ENCODE measurements at places on chromosomes 4 and X.

DNA sequence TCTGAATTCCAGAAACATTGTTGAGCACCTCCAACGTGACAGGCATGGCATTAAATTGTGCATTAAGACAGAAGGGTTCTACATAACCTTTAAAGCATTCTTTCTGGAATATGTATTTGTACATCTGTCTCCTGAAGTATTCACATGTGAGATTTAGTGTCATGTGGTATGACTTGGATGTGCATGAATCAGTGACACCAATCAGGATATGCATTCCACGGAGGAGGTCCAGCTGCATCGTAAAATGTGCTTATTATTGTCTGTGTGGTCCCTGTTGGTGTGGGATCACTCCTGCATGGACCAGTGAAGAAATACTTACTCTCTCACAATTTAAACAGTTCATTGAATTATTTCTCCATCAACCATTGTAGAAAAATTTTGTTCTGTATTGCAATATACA is 149.0 kb downstream of the MID1 start:
- no peak for DNase-seq

- no peak for DNase-seq
Observed at GRCh38 chrX:22057667-22058066, 25.5 kb downstream of the PHEX start.

DNA sequence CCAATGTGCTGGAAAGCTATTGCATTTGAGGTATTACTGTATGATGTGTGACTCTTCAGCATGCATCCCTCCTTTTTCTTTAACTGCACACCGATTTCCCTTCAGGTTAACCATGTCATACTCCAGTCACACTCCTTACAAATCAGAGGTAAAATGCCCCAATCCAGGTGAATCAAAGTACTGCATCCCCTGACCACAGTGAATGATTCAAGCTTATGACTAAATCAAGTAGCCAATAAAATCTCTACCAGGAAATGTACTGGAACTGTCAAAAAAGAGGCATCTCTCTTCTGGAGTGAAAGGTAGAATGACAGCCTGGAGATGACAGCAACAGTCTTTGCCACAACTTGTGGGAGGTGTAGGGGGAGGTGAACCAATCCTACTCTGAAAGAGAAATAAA is 10.4 kb downstream of the ADAMTS3 start:
- no peak for DNase-seq

GRCh38 chr4:56874166-56874565 is 33.5 kb upstream of the REST start:
- no peak for DNase-seq

- DNase-seq, result no peak
Observed at GRCh38 chr4:27020203-27020602, 159.6 kb downstream of the STIM2 start.

DNA sequence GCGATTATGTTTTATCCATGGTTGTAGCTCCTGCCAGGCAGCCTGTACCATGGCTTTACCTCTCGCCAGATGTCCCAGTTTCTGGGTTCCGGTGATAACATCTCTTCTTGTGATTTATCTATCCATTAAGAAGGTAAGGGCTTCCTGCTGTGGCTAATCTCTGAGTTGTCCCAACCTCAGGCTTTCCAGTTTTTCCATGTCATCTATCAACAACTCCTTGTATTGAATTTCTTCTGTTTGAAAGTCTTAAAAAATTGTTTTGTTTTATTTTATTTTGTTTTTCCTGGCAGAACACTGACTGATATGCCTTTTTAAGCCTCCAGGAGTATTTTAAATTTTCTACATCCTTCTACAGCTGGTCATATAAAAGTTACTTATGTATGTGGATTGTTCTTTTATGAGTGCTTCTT is 241.9 kb downstream of the ANTXR2 start:
- DNase-seq, result no peak

- DNase-seq, result no peak
Observed at GRCh38 chr4:116180157-116180601, 905.2 kb downstream of the TRAM1L1 start.

DNA sequence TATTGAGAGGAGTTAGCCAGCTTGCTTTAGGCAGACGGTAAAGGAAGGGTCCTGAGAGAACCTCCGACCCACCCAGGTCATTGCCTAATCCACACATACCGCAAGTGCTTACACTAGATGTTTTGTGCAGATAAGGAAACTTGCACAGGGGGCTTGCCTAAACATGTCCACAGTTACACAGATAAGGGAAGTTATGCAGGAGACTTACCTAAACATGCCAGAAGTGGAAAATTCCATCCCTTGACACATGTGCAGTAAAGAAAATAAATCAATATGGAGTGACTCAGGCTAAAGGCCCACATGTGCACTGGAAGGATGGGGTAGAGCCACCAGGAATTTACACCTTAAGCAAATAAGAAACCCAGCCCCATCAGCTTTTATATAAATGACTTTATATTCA is 232.8 kb upstream of the HDX start:
- no peak for DNase-seq

DNA sequence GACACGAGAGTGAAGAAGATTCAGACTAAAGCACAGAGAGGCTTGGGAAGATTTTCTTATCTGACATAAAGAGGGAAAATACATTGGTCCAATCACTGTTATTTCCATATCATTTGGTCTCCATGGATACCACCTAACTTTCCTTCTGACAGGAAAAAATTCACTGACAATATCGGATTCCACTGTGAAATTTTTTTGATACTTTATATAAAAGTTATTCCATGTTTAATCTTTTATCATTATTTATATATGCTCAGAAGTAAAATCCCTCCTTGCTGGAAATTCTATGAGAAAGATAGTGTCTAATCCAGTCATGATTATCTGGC is 3.6 kb downstream of the IRF2 start:
- DNase-seq, result no peak

- DNase-seq, result no peak
Observed at GRCh38 chrX:39174772-39175417, 373.6 kb downstream of the MID1IP1 start.

- no peak for DNase-seq
Observed at GRCh38 chr4:109278594-109279031, 23.8 kb downstream of the COL25A1 start.

- DNase-seq, result no peak
Observed at GRCh38 chr4:45527160-45527559, 596.7 kb downstream of the GABRG1 start.

- no peak for DNase-seq
Observed at GRCh38 chrX:119045884-119046283, 26.9 kb upstream of the CT47C1 start.

DNA sequence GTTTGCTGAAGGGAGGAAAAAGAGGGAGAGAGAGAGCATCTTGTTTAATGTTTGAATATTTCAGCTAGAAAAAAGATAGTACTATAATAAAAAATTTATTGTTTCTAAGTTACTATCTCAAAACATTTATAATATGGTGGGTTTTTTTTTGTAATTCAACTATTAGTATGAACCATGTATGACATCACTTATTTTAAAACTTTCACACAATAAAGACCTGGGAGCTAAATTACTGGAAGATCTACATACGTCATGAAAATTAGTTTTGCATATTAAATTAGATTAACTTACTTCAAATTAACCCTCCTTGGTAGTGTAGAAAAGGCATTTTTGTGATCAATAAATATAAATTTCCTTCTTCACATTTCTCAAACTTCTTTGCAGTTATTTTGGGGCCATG is 432.0 kb upstream of the SLIT2 start:
- no peak for DNase-seq

GRCh38 chr4:118810991-118811764 is 24.7 kb downstream of the SEC24D start:
- DNase-seq, result no peak

DNA sequence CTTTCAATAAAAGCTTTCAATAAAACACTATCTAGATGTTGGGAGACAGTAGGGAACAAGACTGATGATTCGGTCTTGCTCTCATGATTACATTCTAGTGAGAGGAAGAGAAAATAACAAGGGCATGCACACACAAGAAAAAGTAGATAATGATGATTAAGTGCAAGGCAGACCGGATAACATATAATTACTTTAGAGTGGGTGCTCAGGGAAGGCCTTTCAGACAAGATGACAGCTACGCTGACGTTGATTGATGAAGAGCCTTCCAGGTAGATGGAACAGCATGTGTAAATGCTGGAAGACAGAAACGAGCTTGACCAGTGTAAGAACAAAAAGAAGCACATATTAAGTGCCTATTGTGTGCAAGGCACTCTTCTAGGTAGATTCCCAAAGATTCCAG is 43.4 kb downstream of the TXK start:
- DNase-seq, result no peak

DNA sequence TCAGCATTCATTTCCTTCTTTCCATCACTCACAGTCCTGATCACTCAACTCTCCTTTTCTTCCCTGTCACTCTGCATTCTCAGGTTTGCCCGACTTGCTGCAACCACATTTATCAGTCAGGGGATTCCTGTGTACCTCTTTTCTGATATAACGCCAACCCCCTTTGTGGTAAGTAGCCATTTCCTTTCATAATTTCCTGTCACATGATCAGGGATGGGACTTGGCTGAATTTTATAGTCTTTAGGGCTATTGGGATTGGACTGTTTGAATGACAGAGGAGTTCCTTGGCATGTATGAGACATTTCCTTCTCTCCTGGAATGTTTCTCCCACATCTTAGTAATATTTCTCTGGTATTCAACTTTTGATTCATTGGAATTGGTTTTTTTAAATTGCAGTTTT is 11.0 kb downstream of the PGM2 start:
- no peak for DNase-seq

DNA sequence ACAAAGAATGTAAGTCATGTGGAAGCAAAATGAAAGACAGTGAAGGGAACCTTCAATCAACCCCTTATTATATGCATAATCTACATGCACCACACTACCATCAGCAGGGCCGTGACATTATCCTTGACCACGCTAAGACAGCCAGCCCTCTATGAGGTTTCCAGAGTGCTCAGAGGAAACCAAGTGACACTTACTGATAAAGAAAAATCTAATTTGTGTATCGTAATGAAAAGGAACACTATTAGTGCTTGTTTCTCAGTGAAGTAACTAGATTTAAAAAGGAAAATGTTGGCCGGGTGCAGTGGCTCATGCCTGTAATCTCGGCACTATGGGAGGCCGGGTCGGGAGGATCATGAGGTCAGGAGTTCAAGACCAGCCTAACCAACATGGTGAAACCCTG is 56.4 kb downstream of the ABCG2 start:
- DNase-seq, result no peak

DNA sequence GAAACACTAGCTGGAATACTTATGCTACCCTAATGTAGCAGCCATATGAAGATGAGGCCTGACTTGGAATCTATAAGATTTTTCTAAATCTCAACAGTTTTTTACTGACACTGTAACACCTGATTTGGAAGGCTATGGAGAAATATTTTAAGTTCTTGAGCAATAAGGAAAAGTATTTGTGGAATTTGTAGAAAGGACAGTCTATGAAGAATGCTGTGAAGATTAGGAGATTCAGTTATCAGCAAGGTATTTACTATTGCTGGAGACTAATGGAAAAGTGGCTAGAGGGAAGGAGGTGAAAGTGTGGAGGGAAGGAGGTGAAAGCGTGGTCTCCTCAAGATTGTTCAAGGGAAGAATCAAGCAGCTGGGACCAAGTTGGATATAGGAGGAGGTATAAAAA is 190.0 kb upstream of the EMCN start:
- DNase-seq, result no peak

DNA sequence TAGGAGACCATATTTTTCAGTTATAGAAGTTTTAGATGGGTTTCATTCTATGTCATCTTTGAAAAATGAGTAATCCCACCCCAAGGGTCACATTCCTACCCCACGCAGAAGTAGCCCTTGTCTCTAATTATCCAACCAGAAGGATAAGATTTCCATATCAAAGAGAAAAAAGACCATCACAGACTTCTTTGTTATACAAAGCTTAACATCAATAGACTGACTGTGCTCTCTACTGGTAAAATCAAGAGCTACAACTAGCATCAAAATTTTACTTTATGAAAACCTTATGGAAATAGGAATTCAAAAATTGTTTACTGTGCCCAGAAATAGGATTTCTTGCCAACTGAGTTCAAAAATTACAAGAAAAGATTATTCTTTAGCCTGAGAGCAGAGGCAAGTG is 24.9 kb downstream of the TNMD start:
- no peak for DNase-seq

GRCh38 chr4:148196164-148196563 is 246.1 kb downstream of the NR3C2 start:
- no peak for DNase-seq

DNA sequence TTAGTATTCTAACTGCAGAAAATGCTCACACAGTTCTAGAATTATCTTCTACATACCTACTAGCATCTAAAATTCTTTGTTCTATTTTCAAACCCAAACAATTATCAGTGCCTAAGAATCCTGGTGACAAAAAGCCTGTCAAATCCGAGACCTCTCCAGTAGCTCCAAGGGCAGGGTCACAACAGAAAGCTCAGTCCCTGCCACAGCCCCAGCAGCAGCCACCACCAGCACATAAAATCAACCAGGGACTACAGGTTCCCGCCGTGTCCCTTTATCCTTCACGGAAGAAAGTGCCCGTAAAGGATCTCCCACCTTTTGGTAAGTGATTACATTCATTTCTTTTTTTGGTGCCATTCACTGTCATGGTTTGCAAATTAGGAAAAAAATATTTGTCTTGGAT is 243.8 kb downstream of the RAPGEF2 start:
- no peak for DNase-seq

- no peak for DNase-seq
Observed at GRCh38 chrX:13937370-13938050, 92.2 kb downstream of the GEMIN8 start.

DNA sequence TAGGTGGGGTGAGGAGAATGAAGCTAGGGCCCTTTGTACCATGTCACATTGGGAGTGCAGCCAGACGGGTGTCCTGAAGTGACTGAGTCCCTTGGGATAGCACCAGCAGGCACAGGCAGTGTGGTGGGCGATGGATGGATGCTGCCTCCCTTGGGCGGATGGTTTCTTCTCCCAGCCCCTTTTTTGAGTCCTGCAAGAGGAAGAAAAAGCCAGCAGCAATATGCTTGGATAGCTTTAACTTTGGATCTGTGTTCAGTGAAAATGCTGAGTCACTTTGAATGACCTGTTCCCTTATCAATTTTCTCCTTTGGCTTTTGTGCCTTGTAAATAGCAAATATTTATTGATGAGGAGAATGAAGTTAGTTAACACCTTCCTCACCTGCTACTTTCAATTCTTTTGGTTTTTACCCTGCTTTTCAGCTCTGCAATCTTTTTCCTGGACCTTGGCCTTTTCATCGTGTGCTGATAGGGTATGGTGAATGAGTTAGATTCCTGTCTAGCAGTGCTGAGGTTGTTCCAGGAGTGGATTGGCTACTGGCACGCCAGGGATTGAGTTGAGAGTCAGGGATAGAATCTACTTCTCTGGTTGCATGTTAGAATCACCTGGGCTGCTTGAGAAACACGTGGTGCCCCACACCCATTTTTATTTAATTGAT is 10.2 kb downstream of the DCUN1D4 start:
- no peak for DNase-seq

- no peak for DNase-seq
Observed at GRCh38 chr4:98496152-98496845, 162.1 kb downstream of the TSPAN5 start.

DNA sequence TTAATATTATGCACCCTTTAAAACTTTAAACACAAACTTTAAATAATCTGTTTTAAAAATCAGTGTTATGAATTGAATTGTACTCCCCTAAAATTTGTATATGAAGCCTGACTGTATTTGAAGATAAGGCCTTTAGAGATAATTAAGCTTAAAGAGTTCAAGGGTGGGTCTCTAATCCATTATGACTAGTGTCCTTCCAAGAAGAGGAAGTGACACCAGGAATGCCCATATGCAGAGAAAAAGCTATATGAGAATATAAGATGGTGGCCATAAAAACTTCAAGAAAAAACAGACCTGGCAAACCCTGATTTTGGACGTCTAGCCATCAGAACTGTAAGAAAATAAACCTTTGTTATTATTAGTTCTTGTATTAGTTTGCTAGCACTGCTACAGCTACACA is 29.0 kb downstream of the UGT2A2 start:
- no peak for DNase-seq

All from WTC11 (cell line).